Inflammatory macrophage treated with lipopolysaccharide for 4 hours (primary cell): ENCODE measurements at places on chromosomes 2 and 18.

- DNase-seq = peak; percentile 77
Observed at GRCh38 chr2:109230941-109231420, 102.0 kb downstream of the SH3RF3 start.

DNA sequence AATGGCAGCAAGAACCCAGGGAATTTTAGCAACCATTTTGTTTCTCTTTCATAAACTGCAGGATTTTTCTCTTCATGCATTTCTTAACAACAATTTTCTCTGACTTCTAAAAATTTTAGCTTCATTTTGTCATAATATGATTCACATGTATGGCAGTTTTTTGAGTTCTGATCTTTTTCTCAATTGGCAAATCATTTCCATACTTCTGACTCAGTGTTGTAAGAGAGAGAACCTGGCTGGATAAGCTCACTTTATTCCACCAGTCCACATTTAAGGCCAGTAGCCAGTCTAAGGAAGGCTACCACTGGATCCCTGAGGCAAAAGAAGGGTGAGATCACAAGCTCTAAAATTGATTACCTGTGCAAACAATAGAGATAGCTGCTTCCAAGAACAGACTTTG lies 42.8 kb upstream of the COL3A1 start:
- no peak for DNase-seq

- peak; percentile 17 for DNase-seq
Observed at GRCh38 chr2:75098856-75099255, 100.5 kb downstream of the TACR1 start.

GRCh38 chr2:9952286-9952737 lies 819 bp downstream of the GRHL1 start:
- DNase-seq = no peak

DNA sequence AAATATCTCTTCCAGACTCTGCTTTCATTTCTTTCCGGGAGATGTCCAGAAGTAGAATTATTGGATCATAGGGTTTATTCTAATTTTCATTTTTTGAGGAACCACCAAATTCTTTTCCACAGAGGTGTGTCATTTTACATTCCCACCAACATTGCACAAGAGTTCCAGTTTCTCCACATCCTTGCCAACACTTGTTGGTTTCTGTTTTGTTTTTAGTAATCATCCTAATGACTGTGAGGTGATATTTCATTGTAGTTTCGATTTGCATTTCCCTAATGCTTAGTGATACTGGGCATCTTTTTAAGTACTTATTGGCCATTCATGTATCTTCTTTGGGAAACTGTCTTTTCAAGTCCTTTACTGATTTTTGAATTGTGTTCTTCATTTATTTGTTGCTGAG lies 513.1 kb downstream of the PARD3B start:
- peak; percentile 55 for DNase-seq

- no peak for DNase-seq
Observed at GRCh38 chr2:221911890-221912289, 339.8 kb upstream of the EPHA4 start.

GRCh38 chr2:196449083-196449482 lies 190.4 kb upstream of the CCDC150 start:
- DNase-seq = no peak

DNA sequence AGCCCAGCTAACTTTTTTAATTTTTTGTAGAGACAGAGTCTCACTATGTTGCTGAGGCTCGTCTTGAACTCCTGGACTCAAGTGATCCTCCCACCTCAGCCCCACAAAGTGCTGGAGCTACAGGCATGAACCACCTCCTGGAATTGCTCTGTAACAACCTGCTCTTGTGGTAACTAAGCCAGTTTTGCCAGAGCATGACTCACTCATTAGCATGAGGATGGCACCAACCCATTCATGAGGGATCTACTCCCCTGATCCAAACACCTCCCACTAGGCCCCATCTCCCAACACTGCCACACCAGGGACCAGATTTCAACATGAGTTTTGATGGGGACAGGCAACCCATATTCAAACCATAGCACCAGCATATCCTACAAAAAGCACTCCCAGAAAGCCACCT lies 348.9 kb upstream of the RAB12 start:
- no peak for DNase-seq

GRCh38 chr2:195639959-195640358 lies 17.1 kb upstream of the SLC39A10 start:
- no peak for DNase-seq

DNA sequence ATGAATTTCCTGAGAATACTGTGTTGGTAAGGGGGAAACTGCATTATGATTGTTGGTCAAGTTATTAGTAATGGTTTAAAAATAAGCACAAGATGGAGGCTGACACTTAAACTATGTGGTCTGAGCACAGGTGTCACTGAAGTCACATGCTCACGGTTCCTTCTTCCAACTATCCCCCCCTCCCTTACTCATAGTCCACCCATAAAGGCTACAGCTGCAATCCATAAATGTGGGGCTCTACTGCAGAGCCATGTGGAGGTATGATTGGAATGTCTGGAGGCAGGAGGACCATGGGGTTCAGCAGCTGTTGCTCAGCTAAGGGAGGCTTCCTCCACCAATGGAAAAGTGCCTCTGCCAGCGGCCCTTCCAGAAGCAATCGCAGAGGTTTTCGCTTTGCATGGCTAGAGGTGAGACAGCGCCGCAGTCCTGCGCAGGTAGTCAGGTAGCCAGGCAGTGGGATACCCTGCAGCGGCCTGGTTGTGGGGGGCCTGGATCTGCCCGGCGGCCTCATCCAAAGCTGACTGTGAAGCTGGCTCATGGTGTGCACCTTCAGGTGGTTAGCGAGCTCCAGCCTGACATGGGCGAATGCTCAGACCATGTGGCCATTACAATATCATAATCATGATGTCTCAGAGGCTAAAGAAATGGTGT lies 249.6 kb downstream of the DCDC2C start:
- DNase-seq = no peak

DNA sequence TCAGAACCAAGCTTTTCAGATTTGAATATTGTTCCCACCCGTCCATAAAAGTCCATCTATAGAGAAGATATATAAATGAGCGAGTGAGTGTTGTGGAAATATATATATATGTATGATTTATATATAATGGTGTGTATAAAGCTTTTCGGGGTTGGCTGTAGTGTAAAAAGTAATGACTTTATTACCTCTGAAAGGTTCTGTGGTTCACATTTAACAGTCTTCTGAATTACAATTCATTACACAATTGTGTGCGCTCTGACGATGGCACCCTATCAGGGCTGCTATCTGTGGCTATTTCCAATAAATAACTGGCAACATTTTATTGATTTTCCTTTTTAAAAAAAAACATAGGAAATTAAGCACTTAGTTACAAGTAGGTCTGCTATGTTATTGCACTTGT lies 2.7 kb upstream of the BCL11A start:
- no peak for DNase-seq

GRCh38 chr2:70019096-70019495 lies 57.7 kb upstream of the ASPRV1 start:
- DNase-seq = peak; percentile 97

- DNase-seq = no peak
Observed at GRCh38 chr2:137096693-137097092, 331.3 kb downstream of the THSD7B start.

DNA sequence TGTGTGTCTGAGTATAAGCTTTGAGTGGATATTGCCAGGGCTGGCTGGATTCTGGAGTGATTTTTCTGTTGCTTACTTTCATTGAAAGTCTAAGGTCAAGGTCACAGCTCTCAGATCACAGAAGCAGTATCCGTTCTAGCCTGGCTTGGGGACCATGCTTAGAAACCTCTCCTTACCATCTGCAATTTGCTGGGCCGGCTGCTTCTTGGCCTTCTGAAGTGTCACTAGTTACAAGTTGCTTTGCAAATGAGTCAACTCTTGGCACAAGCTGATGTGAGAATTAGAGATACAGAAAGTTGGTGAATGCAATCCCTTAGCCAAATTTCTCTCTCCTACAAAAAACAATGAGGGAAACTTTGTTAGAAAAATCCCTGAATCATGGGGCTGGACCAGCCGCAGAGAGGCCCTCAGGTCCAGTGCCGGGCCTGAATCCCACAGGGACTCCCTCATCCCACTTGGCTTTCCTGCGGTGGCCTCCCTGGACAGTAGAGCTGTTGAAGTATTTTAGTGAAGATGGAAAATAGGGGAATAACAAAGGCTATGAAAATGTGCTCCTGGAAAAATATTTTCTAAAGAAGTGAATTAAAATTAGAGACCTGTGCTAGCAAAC lies 92.7 kb upstream of the CNGA3 start:
- no peak for DNase-seq

DNA sequence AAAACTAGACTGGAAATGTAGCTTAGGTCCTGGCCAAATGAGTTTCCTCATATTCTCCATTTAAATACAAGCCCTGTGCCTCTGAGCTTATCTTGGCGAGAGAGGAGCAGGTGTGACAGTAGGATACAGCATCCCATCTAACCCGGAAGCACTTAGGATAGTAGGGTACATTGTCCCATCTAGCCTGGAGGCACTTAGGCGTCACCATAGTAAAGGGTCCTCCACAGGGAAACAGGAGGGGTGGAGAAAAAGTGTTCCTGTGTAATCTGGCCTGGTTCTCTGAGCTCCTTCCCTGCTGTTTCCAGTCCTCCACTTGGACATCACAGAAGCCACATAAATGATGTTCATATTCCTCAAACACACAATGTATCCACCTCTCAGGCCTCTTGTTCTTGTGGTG lies 301.4 kb downstream of the GALR1 start:
- DNase-seq = no peak

GRCh38 chr18:34592961-34593382 lies 117.1 kb upstream of the DTNA start:
- no peak for DNase-seq

DNA sequence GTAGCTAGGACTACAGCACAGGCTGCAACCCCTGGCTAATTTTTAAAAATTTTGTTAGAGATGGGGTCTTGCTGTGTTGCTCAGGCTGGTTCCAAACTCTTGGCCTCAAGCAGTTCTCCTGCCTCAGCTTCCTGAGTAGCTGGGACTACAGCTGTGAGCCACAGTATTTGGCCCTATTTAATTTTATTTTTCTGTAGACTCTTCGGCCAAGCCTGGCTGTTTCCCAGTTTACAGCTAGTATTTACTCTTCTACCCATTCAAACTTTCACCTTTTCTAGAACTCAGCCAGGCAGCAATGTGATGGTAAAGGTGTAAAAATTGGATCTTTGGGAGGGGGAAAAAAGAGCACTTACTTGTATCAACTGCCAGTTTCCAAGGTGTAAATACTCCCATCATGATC lies 35.3 kb downstream of the SH3RF3 start:
- DNase-seq = no peak

DNA sequence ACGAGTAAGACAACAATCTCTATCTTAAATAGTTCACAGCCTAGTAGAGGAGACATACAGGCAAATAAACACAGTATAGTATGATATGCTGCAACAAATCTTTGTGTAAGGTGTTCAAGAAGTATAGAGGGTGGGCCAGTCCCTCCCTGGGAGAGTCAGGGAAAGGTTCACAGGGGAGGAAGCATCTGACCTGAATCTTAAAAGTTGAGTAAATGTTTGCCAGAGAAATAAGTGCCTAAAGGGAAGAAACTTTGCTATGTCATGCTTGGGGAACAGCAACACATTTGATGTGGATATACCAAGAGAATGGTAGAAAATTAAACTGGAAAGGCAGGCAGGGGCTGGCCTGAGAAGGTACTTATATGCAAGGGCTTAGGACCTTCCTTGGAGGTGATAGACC lies 125.7 kb upstream of the CYP26B1 start:
- DNase-seq = no peak

GRCh38 chr2:139992078-139992477 lies 1211.9 kb upstream of the NXPH2 start:
- no peak for DNase-seq

DNA sequence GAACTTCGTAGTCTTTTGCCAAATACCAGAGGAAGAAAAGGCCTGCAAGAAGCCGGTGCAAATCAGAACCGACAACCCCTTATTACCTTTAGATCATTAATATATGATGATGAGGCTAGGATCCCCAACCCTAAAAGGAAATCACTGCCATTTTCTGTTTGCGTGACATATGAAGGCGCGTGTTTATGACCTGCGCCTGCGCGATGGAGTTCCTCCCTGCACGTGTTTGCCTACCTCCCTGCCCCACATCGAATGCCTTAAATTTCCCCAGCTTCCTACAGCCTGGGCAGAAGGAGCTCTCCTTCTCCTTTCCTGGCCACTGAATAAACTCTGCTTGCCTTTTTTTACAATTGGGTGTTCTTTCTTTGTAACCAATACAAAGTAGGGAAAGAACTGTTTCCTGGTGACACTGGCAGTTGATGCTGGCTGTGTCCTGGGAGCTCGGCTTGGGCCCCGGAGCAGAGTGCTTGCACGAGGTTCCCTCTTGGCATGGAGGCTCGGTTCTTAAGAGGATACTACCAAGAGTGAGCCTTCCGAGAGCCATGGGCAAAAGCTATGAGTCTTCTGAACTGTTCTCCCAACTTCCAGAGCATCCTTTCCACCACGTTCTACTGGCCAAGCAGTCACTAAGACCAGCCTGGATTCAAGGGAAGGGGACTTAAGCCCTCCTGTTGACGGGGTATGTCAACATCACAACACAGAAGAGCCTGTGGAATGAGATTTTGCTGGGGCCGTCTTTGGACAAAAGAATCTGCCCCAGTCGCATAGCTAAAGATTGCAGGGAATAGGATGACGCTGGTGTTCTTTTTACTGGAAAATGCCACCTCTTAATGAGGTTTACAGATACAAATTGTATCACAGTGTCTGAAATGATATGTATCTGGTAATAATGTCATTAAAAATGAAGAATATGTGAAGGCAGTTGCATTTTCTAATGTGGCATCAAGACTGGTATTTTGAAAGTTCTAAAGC lies 179.8 kb downstream of the SH3BP4 start:
- DNase-seq = no peak

DNA sequence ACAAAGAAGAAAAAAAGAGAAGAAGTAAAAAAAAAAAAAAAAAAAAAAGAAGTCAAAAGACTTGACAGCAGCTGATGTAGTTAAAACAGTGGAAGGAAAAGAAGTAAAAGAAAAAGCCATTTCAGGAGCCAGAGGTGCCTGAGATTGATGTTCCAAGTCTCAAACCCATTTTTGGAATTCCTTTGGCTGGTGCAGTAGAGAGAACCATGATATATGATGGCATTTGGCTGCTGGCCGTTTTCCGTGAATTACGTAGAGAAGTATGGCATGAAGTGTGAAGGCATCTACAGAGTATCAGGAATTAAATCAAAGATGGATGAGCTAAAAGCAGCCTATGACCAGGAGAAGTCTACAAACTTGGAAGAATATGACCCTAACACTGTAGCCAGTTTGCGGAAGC lies 7.6 kb upstream of the CHST10 start:
- DNase-seq = no peak

- peak; percentile 52 for DNase-seq
Observed at GRCh38 chr2:225889452-225889851, 489.9 kb downstream of the NYAP2 start.

- no peak for DNase-seq
Observed at GRCh38 chr2:51472300-51472699, 440.4 kb upstream of the NRXN1 start.

- DNase-seq = no peak
Observed at GRCh38 chr18:39909706-39910105, 2045.3 kb upstream of the PIK3C3 start.

GRCh38 chr18:48766487-48766886 lies 184.3 kb downstream of the SMAD7 start:
- no peak for DNase-seq

DNA sequence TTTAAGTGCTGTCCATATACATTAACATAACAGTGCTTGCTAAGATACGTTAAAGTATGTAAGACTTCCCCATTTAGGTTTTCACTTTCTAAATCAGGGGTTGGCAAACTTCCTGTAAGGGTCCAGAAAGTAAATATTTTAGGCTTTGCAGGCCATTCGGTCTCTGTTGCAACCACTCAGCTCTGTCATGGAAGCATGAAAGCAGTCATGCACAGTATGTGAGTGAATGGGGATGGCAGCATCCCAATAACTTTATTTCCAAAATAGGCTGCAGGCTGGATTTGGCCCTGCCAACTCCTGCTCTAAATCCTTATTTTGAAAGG lies 128.7 kb downstream of the PLA2R1 start:
- DNase-seq = peak; percentile 91
